ENCODE measurements at places on chromosomes 5 and 9.

GRCh38 chr9:4864234-4864661 is 71.5 kb downstream of the RCL1 start:
- DNase-seq, result no peak

DNA sequence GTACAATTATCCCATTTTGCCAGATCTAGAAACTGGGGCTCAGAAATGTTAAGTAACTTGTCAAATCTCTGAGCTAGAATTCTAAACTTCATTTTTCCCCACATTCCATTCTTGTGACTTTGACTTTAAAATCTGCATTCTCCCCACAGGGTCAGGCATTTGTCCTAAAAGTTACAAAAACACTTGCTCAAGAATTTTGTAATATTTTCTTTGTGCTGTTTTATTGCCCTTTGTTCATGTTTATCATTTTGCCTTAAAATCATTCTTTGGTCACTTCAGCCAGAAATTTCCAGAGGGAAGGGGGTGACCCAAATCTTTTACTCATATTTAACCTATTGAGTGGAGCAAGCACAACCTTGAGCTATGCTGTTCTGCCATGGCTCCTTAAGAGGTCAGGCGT is 120.1 kb upstream of the CCL21 start:
- DNase-seq, result no peak

DNA sequence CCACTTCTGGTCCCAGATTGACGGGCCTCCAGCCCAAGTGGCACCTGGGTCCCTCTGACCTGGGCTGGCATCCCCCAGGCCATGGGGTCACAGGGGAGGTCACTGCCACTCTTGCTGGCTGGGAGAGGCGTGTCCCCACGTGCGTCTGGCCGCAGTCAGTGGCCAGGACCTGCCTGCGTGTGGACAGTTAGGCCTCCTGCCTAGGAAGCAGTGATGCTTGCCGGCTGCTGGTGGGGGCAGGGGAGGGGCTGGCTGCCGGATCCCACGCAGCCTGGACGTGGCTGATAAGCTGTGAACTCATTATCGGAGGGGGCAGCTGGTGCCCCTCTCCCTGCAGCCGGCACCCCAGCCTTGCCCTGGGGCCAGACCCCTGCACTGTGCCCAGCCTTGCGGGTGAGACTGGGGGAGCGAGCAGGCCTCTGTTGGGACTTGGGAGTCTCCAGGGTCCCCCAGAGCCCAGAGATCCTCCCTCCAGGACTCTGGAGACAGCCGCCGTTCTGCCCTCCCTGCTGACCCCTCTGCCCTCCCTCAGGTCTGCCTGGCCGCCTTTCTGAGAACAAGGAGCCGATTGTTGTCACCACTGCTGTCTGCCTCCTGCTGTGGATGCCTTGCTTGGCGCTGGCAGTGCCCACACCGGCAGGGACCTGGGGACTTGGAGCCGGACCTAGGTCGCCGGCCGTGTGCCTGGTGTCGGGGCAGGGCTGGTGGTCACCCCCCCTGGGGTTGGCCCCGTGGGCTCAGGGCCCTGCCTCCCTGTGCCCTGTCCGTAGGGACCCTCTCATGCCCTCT is 12.3 kb downstream of the RXRA start:
- DNase-seq, result no peak

- no peak for DNase-seq
Observed at GRCh38 chr5:176822793-176823481, 12.6 kb downstream of the UNC5A start.

GRCh38 chr9:109408759-109409462 is 88.1 kb upstream of the EPB41L4B start:
- no peak for DNase-seq

DNA sequence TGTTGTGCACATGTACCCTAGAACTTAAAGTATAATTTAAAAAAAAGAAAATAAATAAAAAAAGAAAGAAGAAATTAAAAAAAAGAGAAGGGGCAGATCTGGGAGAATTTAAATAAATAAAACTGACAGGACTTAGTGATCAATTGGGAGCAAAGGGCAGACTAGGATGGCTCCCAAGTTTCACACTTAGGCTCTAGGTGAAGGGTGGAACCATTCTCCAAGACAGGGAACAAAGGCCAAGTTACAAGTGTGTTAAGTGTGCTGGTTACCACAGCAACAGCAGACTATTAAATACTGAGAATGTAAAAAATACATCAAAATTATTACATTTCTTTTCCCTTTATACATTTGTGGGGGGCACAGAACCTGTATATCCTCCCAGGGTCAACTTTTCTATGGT is 7.1 kb downstream of the ZDHHC21 start:
- no peak for DNase-seq

GRCh38 chr5:151923866-151924476 is 680 bp downstream of the GLRA1 start:
- DNase-seq, result no peak

- no peak for DNase-seq
Observed at GRCh38 chr9:36818242-36818938, 215.7 kb downstream of the PAX5 start.

DNA sequence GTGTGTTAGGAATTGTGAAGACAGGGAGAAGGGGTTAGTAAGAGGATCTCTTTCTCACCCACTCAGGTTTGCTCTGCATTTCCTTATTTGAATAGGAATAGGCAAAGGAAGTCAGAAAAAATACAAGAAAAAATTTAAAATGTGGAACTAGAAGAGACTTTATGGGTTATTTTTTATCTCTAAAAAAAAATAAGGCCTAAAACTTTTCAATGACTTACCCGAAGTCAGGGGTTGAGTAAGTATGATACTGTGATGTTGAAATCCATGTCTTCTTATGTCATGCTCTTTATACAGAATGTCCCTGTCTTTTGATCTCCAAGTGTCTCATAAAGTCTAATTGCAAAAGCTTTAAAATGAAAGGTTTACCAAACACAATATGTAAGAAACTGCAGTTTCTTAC is 148.3 kb upstream of the PIK3R1 start:
- DNase-seq, result no peak

DNA sequence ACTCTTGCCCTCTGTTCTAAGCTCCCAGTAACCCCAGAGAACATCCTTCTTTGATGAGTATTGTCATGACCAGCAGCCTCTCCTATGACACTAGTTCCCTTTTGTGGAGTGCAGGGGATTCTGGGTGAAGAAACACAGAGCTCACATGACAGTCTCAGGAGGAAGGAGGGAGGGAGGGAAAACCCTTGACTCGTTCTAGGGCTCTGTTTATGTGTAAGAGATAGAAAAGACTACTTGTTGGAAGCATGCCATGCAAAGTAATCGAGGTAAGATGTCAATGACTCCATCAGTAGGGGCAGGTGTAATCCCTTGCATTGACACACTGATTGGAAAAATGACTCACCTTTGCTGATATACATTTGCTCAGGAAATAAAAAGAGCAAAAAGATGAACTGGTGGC is 190.2 kb upstream of the ELL2 start:
- no peak for DNase-seq

Data from activated CD4-positive, alpha-beta T cell treated with anti-CD3 and anti-CD28 coated beads, Interleukin-2, amount 50 U/mL, for 48 hours (primary cell).